ENCODE measurements at places on chromosomes 11 and 22.

GRCh38 chr11:110505528-110506284 is 76.0 kb downstream of the FDX1 start:
- DNase-seq: no peak

DNA sequence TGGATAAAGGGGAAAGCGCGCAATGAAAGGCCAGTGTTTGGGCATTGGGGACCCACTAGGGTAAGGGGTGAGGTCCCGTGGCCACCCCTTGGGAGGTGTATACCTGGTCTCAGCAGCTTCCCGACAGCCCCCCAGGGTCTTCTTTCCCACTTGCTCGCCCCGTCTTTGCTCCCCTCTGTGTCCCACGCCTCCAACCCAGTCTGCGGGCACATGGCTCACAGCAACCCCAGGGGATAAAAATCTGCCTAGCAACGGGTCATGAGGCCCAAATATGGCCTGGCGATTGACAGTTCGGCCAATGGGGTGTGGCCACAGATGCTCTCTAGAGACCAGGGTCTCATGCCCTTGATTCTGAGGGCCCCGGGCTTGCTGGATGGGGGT is 41.6 kb downstream of the AHNAK start:
- no peak for DNase-seq

GRCh38 chr22:32558681-32559355 is 84.2 kb downstream of the FBXO7 start:
- DNase-seq: no peak

- DNase-seq: no peak
Observed at GRCh38 chr11:126246636-126247035, 22.1 kb downstream of the SRPRA start.

DNA sequence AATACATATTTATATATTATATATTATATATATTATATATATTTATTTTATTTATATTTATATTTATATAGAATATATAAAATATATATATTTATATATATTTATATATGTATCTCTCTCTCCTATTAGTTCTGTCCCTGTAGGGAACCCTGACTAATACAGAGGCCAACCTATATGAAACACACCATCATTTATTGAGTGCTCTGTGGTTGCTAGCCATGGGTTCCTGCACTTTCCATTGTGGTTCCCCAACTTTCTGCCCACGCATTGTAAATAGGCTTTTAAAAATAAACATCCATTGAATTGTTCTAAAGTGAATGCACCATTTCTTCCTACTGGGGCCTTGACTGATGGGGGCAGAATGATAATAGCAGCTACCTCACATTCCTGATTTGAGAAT is 93.8 kb upstream of the SESN3 start:
- DNase-seq: no peak

- no peak for DNase-seq
Observed at GRCh38 chr22:46001046-46001425, 24.1 kb upstream of the WNT7B start.

Data from stimulated activated CD8-positive, alpha-beta memory T cell treated with anti-CD3 and anti-CD28 coated beads, Interleukin-2, amount 100 ng/mL, for 48 hours (primary cell).